ENCODE measurements at places on chromosomes 1 and 21.

DNA sequence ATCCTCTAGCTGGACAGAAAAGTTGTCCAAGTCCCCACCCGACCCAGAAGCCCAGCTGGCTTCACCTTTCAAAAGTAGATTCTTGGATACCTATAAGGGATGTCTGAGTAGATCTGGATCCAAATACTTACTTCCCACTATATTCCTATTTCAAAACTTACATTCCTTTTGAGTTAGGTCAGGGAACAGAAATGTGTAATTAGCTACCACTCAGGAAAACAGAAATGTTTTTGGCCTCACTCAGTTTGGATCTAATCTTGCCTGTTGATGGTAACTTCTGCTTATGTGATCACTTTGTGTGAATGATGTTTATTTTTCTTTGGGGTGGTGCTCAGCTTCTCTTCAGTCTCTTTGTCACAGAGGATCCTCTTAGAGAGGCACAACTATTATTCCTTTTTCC lies 814.4 kb upstream of the RGS18 start:
- no peak for DNase-seq

- no peak for DNase-seq
Observed at GRCh38 chr1:76864383-76864782, 2.9 kb upstream of the ST6GALNAC5 start.

GRCh38 chr21:43291347-43291950 lies 122.6 kb downstream of the CRYAA start:
- DNase-seq: no peak

DNA sequence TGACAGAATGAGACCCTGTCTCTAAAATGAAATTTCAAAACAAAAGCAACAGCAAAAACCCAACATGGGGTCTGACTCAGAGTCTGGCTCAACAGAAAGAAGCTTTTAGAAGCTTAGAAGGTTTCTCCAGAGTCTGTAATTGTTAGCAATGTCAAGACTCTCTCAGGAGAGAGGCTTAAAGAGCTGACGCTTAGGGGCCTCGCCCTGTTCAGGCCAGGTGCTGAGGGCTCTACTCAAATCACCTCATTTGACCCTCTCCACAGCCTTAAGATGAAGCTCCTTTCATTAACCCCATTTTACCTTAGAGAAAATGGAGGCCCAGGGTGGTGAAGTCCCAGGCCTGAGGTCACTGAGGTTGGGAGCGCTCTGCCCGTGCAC lies 5.3 kb upstream of the KIF17 start:
- DNase-seq: no peak

- no peak for DNase-seq
Observed at GRCh38 chr1:111736548-111737215, 2.5 kb downstream of the INKA2 start.
